ENCODE measurements at places on chromosomes 5 and 9.

- DNase-seq = no peak
Measured at GRCh38 chr5:92364986-92365550, 982.0 kb upstream of the ARRDC3 start.

DNA sequence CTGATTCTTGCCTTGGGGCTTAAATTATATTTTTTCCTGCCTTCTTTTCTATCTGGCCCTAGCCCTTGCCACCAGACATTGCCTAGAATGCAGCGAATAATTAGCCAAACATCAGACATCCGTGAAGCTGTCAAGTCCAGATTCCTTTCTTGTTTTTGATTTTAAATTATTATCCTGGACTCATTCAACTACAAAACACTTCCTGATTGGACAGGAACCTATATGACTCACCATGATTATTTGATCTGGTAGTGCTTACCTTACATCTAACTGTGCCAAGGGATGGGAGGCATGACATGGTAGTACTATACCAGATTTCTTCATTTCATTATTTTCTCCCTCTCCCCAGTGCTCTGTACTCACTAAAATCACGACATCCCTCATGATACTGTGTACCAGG, 829.6 kb downstream of the TLR4 start:
- DNase-seq = no peak

DNA sequence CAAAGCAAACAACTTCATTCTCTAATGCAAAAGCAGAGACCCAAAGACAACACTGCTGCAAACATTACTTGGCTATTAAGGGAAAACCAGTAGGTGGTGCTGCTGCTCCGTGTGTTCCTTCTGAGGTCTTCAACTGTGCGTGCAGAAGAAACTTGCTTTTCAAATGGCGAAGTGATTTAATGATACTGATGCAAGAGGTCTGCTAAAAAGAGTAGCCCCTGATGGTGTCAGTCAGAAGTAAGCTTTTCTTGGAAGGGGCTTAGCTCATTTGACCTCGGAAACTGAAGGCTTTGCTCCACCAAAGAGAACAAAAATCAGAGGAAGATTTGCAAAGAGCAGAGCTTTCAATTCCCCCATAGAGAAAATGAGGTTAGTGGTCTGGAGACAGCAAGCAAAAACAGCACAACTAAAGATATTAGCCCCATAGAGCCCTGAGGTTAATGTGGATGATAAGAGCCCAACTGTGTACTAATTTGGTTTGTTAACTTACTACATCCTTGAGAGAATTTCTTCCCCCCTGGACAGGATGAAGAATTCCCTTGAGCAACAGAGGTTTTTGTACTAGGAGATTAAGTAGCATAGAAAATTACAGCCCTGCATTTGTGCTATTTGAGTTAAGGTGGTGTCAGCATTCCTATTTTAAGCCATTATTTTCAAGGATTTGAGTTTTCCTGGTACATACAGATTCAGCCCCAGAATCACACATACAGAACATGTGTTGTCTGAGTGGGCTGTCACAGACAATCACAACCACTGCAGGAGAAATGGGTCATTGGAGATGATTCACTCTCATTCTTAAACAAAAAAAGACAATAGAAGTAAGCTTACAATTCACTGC, 153.2 kb upstream of the C9orf72 start:
- peak; percentile 82 for DNase-seq

DNA sequence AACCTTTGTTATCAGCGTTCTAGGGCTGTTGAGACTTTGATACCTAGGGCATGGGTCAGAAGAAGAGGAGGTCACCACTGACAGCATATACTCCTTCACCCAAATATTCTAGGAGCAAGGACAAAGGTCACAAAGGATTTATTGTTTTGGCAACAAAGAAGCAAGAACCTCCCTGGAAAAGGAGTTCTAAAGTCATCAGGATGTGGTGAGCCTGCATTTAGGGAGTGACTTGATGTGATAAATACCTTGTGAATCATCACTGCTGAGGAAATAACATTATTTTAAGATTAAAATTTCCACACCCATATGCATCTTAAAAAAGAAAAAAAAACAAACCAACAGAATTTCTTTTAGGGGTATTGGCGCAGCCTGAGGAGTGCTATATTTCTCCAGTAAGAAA, 13.9 kb downstream of the IFNA1 start:
- no peak for DNase-seq

GRCh38 chr5:124790895-124791732, 44.7 kb upstream of the ZNF608 start:
- DNase-seq = no peak

DNA sequence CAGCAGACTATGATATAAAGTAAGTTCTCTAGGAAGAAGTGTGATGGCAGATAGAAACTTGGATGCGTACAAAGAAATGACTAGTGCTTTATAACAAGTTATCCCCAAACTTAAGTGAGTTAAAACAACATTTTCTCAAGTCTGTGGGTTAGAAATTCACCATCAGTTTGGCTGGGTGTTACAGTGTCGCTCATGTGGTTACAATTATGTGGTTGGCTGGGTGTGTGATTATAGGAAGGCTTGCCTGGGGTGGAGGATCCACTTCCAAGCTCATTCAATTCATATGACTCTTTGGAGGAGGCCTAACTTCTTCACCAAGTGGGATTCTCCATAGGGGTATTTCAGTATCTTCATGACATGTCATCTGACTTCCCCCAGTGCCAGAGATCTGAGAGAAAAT, 10.3 kb upstream of the C9orf40 start:
- no peak for DNase-seq

DNA sequence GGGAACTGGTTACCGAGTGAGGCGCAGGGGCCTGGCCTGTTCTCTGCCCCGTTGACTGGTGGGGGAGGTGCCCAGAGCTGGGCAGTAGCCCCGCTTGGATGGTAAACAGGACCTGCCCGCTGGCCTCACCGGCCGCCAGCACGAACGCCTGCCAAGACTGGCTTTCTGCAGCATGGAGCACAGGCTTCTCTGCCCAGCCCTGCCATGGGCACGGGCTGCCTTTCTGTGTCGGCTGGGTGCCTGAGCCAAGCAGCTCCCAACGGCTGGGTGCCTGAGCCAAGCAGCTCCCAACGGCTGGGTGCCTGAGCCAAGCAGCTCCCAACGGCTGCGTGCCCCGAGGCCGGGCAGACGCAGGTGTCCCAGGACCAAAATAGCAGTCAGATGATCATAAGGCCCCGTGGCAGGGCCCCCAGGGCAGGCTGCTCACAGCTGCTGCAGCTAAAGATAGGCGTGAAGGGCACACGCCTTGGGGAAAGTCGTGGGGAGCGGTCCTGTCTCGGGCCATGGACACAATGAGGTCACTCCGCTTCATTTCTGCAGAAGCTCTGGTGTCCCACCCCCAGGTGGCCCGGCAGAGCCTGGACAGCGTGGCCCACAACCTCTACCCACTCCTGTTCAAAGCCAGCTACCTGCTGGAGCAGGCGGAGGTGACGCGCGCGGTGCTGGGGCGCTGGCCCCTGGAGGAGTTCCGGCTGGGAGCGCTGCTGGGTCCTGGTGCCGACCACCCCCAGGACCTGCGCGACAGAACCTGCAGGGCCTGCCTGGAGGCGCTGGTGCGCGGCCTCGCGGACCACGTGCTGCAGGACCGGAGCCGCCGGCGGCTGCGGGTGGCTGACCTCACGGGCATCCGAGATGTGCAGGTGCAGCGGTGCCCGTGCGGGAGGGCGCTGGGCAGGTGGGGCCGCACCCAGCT, at the start of gene LRRC14B:
Gene LRRC14B, plus strand, starts transcription at position 460 of the 913 bp plus-strand sequence. Its CDS starts 44 bp downstream, at position 504.
- DNase-seq = peak; percentile 51

DNA sequence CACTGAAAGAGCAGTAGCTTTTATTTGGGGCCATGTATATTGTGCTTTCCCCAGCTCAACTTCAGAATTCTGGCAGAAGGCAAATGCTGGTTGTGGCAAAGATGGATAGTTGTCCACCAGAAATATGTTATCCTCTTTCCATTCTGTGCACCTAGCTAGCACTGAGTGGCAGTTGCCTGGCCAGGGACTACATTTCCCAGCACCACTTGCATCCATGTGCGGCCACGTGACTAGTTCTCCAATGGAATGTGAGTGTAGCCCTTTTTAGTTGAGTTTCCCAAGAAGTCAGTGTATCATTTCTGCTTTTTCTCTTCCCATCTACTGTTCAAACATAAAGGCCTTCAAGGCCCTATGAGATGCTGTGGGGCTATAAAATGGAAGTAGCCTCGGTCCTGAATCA, 354.0 kb upstream of the CLINT1 start:
- no peak for DNase-seq

GRCh38 chr9:34072868-34073590, 24.3 kb upstream of the UBAP2 start:
- no peak for DNase-seq

GRCh38 chr5:76527685-76528161, 95.5 kb downstream of the F2RL2 start:
- peak; percentile 90 for DNase-seq

DNA sequence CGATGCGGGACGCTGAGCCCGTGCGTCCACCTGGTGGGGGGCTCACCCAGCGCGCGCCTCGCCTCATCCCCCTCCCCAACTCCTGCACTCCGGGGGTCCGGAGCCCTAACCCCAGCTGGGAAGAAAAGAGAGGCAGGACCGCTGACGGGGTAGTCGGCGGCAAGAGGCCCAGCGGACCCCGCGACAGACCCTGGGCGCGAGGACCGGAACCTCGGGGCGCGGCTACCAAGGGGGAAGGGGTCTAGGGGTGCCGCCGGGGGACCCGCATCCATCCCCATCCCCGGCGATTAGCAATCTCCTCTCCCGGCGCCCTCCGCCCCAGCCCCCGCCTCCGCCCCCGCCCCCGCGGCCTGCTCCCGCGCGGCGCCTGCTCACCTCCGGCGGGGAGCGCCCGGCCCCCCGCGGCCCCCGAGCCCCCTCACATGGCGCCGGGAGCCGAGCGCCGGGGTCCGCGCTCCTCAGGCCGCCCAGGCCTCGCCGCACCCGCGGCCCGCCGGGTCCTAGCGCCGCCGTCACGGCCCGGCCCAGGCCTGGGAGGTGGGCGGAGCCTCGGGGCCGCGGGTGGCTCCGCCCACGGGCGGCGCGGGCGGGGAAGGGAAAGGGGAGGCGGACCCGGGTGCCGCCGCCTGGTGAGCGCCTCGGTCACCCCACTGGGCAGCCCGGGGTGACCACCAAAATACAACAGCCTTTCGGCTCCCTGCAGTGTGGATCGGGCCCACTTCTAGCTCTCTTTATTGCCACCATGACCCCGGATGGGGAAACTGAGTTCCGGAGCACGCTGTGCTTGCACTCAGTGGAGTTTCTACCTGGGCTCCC, at the start of gene ST6GALNAC6:
Gene ST6GALNAC6, minus strand, starts transcription at position 476 of the 816 bp plus-strand sequence. CDS start 1,622 bp downstream, outside the sequence.
- DNase-seq = peak; percentile 71

DNA sequence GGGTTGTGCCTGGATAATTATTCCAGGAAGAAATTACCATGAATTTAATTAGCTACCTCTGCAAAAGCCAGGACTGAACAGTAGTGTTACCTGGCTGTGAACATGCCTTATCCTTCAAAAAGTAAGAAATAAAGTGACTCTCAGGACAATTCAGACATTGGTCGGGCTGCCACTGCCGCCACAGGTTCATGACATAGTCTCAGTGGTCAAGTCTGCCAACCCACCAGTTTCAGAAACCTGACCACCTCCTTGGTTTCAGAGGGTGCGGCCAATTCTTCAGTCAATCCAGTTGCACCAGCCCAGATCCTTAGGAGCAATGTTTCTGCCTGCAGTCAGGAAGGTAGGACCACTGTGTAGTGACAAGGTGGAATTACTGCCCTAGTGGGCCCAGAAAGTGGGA, 593.1 kb upstream of the DAB2 start:
- DNase-seq = no peak

GRCh38 chr9:88302579-88303324, 85.5 kb upstream of the SPIN1 start:
- no peak for DNase-seq

- no peak for DNase-seq
Measured at GRCh38 chr9:82558346-82558745, 504.6 kb downstream of the RASEF start.

DNA sequence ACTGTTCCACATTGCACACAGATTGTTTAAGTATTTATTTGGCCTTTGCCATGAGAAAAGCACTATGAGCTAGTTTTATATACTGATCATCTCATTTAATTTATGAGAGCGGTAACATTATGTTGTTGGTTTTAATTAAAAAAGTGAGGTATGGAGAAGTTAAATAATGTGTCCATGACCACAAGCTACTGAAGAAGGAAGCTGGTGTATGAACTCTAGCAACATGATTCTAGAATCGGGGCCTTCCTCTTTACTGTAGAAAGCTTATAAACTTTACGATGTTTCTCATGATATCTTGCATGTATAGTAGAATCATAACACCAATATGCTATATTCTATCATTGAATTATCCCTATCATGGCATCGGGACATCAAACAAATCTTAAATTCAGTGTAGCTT, 52.9 kb upstream of the CDH18 start:
- DNase-seq = peak; percentile 54

GRCh38 chr9:6049798-6050197, 34.4 kb upstream of the RANBP6 start:
- DNase-seq = peak; percentile 32

GRCh38 chr9:12876872-12877271, 102.1 kb downstream of the LURAP1L start:
- DNase-seq = no peak

- DNase-seq = peak; percentile 32
Measured at GRCh38 chr9:33924978-33925797, 108.2 kb downstream of the UBE2R2 start.

DNA sequence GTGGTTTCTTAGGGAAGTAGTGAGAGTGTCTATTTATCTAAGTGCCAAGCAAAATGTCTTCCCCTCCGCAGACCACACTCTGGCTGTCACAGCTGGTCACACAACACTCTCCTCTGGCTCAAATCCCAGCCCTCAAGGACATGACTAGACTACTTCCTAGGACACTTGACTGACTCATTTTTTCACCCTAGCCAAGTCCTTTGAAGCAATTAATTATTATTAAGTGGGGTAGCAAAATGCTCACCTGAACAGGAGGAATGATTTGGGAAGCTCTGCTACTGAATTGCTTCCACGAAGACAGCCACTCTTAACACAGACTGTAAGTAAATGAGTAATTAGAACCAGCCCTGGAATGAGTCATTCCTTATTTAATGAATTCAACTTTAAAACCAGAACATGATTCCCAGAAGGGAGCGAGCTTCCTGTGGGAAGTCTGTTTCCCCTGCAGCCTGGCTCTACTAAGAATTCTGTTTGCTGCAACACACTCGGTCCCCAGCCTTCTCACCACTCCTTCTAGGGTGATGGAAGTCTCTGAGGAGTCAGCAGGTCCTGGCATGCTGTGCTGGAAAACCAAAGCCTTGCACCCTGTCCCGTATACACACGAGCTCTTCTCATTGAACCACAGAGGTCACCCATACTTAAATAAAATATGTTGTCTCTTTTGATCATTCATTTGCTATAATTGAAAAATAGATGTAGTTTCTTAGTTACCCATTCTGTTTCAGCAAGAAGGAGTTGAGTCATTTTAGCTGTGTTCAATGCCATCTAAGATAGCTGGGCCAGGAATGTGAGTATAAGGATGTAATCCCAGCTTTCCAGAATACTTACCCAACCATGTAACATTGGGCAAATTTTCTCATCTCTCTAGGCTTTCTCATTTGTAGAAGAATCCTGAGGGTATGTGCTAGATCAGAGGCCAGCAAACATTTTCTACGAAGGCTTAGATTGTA, 218.6 kb upstream of the RASEF start:
- peak; percentile 59 for DNase-seq

- no peak for DNase-seq
Measured at GRCh38 chr5:107696080-107696479, 25.3 kb upstream of the EFNA5 start.

- no peak for DNase-seq
Measured at GRCh38 chr5:14431534-14431933, 150.1 kb upstream of the OTULINL start.

Data from common myeloid progenitor, CD34-positive (primary cell).